ENCODE measurements at places on chromosomes 3 and 15.
A peak's percentile ranks its signal among the peaks of the same experiment; 100 is the strongest.

- no peak for DNase-seq
Measured at GRCh38 chr15:101614001-101614585, 38.1 kb downstream of the TM2D3 start.

DNA sequence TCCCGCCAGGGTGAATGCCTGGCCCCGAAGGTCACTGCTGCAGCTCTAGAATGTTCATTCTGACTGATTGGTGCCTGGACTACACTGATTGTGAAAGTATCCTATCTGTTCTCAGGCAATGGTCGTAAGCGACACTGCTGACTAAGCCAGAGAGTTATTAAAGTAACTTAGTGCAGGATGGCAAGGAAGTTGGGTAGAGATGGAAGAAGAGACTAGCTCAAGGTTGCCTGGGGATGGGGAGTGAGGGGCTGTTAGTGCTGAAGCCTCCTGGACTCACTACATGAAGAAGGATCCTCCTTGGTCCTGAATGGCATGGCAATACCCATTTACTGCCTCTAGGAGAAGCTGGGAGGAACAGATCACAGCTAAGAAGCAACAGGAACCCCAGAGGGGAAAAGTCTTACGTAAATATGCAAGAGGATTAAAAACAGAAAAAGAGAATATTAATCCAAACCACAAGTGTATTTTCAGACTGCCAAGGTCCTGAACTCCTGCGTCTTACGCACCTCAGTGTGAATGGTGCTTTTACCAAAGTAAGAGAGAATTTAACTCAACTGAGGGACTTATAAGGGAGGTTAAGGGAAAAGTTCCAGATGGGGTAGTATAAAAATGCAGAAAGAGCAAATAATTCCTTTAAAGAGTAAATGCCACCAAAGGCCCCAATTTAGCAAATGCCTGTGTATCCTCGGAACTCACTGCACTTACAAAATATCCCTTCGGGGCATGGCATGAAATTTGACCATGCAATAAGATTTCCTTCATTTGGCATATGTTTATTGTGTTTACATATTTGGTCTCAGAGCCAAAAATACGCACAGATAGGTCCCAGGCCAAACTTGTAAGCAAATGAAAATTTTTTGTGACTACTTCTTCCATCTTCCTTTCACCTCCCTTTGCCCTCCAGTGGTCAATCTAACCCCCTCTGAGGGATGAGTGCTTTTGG, 64.0 kb upstream of the DGKG start:
- DNase-seq = no peak

DNA sequence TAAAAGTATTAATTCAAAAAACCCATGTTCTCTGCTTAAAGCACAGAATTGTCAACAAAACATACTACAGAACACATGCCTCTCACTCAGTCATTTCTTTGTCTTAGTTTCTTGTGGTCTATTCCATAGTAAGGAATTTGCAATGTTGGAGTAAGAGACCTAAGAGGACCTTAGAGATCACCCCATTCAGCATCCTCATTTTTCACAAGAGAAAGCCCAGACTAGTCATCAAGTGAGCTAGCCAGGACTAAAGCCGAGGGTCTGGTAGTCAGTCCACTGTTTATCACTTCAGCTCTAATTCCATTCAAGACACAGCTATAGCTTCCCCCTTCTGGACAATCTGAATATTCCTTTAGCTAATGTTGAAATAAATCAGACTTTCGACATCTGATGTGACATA, 601.1 kb downstream of the FHIT start:
- DNase-seq = no peak

DNA sequence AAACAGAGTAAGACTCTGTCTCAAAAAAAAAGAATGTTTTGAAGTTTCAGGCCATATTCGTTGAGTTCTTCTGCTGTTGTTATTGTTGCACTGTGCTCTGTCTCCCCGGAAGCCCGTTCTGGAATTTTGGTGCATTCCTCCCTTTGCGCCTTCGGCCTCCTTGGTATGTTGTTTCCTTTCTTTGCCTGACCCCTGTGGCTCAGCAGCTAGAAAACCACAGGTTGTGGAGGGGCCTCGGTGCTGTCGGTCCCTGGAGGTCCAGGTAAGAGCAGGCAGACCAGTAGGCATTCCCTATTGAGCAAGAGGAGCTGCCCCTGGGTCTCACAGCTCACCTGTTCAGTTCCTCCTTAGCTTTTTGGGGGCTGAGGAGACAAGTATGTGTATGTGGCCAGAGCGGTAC, 51.0 kb upstream of the DLG1 start:
- DNase-seq = no peak

DNA sequence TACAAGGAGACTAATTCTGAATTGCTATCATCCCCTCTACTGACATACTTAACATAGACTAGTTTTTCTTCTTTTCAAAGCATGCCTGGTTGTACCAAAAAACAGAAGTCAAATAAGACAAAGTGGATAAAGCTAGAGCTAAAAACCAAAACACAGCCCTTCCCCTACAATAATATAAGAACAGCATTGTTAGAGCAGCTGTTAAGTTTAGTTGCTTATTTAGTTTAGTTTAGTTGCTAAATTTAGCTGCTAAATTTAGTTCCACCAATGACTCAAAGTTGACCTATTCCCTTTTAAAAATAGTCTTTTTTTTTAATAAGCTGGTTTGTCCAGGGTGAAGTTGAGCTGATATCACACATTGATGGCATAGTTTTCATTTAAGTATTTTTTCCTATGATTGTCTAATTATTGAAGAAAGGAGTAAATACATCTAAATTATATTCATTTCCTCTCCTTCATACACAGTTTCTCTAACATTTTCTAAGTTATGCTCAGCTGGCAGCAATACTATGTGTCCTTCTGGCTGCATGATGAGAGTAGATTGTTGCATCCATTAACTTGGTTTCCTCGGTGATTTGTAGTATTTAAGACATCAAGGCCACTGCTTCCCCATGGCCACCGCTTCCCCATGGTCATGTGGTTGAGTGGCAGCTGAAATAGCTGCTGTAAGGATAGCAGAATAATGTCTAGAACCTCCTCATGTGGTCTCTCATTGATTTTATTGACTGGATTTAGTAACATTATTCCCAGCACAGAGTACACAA, 718.6 kb upstream of the NECTIN3 start:
- no peak for DNase-seq

DNA sequence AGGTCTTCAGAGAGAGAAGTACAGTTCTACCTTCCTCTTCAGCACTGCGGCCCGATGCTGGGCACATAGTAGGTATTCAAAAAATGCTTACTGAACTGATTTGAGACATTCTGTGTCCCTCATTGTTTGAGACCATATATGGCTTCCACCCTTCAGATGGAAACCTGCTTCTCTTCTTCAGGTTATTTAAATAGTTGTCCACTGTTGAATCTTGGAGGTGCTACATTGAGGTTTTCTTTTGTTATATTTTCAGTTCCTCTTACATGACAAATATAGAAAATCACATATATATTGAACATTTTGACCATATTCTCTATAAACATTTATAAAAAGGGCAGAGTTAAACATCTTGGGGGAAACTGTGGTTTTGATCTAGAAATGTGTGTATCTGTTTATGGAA, 200.2 kb upstream of the LRRC3B start:
- DNase-seq = no peak

DNA sequence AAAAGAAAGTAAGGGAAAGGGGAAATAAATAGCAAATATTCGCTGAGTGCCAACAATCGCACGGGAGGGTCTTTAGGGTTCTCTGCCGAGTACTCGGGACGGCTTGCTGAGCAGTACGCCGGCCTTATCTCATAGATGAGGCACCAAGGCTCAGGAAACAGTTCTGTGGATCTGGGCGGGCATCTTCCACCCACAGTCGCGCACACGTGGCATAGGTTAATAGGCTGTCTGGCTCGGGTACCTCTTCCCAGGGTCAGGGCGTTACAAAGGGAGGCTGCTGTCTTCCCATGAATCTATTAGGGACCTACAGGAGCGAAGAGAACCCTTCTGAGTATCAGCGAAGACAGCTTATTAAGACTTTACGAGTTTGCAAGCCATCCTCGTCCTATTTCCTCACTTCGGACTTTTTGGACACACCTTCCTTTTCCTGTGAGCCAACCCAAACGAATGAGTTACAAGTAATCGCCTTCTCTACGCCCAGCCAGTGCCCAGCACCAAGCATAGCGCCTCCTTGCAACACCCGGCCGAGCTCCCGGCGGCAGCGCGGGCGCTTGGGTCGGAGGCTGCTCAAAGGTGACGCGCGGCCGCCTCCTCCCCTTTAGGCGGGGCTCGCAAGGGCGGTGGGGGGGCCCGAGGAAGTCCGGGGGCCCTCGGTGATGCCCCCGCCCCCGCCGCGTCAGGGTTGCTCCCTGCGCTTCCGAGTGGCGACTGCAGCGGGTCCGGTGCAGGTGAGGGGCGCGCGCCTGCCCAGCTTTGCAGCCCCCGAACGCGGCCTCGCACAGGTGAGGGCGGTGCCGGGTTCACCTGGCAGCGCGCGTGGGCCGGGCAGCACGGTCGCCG, at the start of gene MCTP2:
Gene MCTP2 (plus strand): TSS at position 679 of the 840 bp plus-strand sequence. CDS start 66,705 bp downstream, outside the sequence.
- DNase-seq = peak; percentile 76

DNA sequence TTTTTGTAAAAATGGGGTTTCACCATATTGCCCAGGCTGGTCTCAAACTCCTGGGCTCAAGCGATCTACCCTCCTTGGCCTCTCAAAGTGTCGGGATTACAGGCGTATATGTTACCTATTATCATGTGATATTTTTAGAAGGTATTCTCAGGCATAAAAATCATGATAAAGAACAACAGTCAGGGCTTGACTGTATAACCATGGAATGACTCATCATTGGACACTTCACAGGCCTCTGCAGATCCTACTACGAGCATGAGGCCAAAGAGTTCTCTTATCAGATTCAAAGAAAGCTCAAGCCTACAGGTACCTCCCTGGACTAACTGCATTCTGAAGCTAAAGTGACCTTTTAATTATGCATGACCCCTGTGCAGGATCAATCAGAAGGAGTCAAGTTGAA, 91.7 kb upstream of the PRICKLE2 start:
- no peak for DNase-seq
